KBM-7 (cell line): ENCODE measurements at places on chromosomes 11 and 22.

- no peak for DNase-seq
Observed at GRCh38 chr11:2462986-2463765, 18.4 kb downstream of the KCNQ1 start.

GRCh38 chr11:132888226-132888625, 644.1 kb downstream of the OPCML start:
- DNase-seq = no peak

- no peak for DNase-seq
Observed at GRCh38 chr22:49295851-49296560, 531.7 kb downstream of the BRD1 start.

DNA sequence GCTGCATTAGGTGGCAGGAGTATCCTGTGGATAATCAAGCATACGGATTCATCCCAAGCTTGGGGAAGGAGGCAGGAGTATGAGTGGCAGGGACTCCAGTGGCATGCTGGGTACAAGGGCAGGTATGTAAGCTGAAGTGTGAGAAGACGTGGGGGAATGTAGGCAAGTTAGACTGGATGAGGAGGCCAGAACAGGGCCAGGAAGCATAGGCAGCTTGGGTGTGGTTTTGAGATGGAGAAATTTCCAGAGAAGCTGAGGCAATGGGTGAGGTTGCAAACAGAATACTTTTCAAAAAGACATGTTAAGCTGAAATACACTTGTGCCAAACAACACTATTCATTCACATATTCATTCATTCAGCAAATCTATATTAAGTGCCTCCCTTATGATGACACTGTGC, 43.1 kb upstream of the AMOTL1 start:
- DNase-seq = no peak

DNA sequence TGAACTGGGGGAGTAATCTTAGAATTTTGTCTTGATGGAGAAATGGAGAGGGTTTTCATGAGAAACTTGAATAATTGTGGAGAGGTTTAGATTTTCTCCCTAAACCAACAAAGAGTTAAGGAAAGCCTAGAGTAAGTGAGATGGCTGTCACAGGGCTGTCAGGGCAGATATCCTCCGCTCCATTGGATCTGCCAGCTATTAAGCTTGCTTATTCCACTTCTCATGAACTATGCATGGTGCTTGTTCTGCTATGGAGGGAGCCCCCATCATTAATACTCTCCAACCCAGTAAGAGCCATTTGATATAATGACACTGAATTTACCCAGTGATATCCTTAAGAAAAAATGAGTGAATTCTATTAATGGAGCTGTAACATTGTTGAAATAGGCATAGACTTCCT, 342.8 kb upstream of the MTNR1B start:
- no peak for DNase-seq

DNA sequence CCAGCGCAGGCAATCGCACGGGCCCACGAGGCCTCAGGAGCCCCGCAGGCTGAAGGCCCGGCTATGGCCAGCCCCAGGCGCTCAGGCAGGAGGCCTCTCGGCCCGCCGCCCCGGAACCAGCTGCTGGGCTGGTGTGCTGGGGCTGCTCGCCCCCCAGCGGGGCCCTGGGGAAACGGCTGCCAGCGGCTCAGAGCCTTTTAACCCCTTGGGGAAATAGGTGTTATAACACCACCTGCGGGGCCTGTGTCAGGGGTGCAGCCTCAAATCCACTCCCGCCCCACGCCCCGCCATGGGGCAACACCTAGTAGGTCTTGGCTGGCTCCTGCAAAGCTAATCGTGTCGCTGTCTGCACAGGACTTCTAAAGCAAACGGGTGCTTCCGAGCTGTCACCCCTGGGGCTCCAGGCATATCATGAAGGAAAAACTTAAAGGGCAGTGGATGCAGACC, 237.4 kb downstream of the TTC28 start:
- peak; percentile 86 for DNase-seq

- DNase-seq = no peak
Observed at GRCh38 chr11:27868709-27869108, 168.5 kb upstream of the BDNF start.

DNA sequence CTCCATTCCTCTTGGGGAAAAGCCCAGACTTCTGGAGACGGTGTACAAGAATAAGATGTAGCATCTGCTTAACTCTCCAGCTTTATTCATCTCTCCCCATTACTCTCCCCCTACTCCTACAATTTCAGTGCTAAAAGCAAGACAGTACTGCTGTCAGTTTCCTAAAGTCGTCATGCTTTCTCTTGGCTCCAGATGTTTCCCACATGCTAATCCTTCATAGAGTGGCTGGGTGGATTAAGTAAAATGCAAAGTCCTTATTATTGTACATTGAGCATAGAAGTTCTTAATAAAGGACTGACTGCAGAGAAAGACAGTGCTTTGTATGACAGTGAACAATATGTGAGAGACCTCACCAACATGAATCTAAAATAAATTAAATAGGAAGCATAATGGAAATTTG, 142.2 kb upstream of the UBASH3B start:
- DNase-seq = no peak

DNA sequence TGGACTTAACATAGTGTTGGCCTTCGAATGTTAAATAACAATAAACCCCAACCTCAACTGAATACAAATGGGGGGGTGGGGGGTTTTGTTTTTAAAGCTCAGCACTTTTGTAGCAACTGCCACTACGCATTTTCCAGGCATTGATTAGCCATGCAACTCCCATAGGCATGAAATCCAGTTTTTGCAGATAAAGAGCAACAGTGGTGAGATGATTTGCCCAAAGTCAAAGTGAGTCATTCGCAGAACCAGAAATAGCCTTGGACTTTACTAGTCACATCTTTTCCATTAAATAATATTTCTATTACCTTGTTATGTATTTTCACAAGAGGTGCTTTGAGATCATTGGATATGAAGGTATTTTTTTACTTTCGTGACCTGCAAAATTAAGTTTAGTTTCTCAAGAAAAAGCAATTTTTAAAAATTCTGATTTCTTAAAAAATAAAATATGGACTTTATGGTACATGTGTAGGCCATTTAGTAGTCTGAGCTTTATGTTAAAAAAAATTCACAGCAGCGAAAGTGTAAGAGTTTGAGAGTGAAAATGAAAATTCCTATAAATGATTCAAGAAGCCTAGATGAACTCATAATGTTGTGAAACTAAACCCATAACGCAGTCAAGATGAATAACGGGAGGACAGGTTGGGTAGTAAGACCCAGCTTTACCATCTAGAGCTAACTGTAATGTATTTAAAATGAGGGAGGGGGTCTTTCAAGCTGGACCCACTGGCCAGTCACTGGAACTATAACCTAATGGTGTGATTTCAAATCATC, 1.9 kb upstream of the PHF21A start:
- no peak for DNase-seq

GRCh38 chr11:4495487-4495886, 13.0 kb downstream of the OR52K1 start:
- no peak for DNase-seq

DNA sequence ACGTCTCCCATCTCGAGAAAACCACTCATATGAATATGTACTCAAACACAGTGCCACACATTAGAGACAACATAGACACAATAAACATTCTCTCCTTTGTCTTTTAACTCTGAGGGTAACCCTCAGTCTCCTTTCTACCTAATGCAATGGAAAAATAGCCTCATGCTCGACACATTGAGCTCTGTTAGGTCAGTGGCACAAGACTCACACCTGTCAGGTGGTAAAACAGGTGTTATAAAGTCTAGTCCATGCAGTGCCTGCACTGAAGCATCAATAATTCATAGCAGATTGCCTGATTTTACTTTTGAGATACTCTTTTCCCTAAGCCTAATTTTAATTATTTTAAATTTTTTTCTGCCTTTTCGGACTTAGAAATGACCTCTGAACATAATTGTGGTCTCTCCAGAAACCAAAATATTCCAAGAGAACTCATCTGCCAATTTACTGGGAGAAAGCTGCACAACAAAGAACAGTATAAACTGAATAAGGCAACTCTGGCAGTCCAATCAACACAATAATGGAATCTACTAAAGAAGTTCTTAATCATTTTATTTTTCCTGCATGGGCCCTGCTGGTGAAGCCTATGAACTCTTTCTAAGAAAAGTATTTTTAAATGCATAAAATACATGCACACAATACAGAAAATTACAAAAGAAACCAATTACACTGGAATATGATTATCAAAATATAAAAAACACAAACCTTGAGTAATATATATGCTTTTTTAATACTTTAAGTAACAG, 9.9 kb downstream of the RDX start:
- DNase-seq = no peak

DNA sequence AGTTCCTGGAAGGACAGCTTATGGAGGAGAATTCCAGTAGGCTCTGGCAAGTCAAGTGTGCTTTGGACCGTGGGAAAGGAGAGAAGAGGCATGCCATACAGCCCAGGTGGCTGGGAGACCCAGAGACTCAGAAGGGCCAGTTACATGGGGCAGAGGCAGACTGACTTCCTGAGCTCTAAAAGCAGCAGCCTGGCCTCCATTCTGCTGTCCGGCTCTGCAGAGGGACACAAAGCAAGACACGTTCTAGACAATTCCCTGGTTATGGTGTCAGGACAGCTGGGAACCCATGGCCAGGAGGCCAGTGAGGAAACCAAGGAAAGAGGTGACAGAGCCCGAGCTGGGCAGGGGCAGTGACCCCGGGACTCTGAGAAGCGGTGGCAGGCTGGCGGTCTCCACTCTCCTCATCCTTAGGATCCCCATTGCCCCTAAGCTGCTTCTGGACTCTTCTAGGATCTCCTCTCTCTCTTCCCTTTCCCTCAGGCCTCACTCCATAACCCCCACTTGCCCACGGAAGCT, 2.7 kb downstream of the CPT1B start:
- no peak for DNase-seq

GRCh38 chr22:40534379-40535188, 101.9 kb downstream of the MRTFA start:
- DNase-seq = peak; percentile 56

DNA sequence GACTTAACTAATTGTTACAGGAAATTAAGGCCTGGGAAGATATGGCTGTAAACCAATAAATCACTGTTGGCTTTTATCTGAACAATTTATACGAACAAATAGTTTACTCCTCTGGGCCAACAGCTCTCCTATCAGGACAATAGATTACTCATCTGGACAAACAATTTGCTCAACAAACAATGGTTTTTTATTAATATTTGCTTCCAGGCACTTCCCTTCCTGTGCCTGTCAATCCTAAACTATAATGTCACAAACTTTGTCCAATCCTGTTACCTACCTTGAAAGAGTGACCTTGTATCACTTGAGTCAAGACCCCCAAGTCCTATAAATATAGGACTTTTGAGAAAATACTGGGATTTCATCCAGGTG, 87.6 kb upstream of the OR9Q1 start:
- DNase-seq = no peak

- DNase-seq = no peak
Observed at GRCh38 chr11:67700141-67700540, 25.7 kb upstream of the ALDH3B2 start.

DNA sequence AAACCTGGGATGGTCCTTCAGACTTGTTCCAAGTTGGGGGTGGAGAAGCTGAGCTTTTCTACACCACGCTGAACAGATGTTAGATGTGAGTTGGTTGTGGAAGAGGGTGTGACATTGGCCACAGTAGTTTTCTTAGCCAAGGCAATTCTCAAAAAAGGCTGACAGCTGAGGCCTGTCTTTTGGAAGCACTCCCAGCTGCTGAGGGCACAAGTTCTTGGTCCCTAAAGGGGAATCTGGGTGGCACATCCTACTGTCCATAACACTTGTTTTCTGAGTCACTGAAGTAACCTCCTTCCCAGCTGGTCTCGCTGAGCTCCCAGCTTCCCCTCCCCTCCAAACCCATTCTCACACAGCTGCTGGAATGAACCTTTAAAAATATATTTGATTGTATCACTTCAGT, 375.7 kb upstream of the KIRREL3 start:
- DNase-seq = no peak

DNA sequence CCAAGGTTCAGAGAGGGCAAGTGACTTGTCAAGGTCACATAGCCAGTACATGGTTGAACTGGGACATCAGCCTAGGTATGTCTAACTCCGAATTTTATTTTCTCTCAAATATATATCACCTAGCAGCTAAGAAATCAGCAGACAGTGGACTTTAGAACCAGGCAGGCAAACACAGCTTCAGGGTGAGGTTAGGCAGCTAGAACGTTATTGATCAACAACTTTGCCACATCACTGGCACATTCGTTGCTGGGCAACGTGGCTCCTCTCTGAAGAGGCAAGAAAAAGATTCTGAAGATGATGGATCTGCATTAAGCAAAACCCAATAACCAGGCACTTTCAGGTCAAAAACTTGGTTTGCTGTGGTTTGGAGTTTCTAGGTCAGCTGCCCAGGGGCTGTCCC, 258.0 kb downstream of the KIRREL3 start:
- DNase-seq = no peak

DNA sequence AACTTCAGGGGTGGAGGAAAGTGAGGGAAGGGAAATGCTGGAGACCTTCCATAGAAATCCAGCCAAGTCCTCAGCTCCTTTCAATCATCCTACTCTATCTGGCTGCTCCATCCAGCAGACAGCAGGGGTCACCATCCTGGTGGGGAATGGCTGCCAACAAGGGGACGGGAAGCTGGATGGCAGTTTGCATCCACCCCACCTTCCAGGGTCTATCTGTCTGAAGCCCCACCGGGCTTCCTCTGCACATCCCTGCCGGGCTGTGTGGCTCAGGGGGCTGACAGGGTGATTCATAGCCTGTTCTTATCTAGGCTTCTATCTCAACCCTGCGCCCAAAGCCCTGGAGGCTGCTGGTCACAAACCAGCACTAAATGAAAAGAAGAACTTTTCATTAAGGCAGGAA, 1.1 kb downstream of the SYTL2 start:
- DNase-seq = peak; percentile 39

DNA sequence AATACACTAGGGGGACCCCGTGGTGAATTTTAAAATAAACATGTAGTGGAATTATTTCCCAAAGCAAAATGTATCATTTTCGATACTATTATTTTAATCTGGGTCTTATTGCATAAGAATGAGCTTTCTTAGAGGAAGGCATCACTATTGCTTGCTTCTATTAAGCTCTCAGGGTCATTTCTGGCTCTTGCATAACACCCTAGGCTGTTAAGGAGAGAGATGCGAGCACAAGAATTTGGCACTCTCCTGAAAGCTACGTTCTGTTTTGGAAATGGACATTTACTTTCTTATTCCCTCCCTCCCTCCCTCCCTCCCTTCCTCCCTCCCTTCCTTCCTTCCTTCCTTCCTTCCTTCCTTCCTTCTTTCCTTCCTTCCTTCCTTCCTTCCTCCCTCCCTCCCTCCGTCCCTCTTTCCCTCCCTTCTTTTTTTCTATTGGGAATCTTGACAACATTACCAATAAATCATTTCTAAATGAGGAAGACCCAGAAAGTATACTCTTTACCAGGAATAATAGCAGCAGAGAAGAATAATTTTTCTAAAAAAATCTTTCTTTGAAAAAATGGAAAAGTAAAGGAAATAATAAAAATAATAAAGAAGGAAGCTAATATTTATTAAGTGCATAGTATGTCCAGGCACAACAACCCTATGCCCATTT, 83.6 kb upstream of the BDNF start:
- no peak for DNase-seq

- no peak for DNase-seq
Observed at GRCh38 chr22:48432781-48433518, 1394.7 kb downstream of the BRD1 start.

DNA sequence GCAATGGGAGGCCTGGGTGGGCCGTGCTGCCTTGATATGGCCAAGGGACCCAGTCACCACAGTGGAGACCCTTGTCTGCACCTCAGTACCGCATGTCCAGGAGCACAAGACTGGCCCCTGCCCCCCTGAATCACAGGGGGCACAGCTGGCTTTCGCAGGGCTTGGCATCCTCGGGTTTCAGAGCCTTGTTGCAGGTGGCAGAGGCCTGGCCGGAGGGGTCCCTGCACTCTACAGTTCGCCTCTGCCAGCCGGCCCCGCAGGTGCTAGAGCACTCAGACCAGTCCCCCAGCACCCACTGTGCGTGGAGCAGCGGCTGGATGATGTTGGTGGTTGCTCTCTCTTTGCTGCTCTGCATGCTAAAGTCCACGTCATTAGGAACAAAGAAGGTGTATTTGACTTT, 23.0 kb downstream of the ADAMTS8 start:
- DNase-seq = no peak
